ENCODE measurements at places on chromosomes 13 and 19.

GRCh38 chr19:2170219-2170618 lies 6.5 kb downstream of the DOT1L start:
- no peak for DNase-seq

DNA sequence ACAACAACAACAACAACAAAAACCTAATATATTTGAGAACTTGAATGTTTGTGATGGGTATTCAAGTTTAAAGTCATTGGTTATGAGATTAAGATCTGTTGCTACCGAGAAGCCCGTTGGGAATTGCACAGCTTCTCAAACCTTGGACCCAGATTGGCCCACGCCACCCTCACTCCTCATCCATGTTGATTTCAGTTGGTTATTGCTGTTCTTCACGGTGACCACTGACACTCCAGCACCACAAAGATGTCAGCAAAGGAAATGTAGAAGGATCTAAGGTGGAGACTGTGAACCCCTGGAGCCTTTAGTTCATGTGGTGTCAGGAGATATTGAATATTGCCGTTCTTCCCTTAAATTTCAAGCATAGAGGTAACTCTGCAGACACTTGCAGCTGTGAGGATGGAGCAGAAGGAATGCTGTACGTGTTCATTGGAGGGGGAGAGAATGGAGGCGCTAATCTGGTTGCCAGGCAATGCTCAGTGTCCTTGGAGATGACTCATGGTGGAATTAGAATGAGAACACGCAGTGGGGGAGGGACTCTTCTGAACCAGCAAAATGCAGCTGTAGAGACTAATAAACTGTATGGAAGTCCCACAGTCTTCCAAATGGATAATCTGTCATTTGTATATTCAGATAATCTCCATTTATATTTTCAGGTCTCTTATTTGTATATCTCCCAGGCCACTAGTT lies 20.8 kb upstream of the ZNF835 start:
- no peak for DNase-seq

DNA sequence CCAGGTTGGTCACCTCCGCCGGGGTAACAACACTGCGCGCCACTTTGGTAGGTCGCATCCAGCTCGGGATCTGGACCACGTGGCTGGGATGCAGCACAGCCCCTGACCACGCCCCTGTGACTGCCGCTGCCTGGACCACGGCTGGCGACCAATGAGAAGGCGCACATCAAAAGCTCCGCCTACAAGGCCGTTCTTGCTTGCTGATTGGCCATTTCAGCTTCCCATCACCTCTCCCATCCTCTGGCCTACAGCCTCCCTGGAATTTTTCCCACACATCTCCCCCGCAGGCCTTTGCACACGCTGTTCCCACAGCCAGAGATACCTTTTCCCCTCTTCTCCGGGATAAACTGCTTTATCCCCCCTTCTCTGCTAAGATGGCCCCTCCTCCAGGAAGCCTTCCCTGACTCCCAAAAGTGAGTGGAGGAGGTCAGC lies 12.5 kb upstream of the MAP1S start:
- no peak for DNase-seq

DNA sequence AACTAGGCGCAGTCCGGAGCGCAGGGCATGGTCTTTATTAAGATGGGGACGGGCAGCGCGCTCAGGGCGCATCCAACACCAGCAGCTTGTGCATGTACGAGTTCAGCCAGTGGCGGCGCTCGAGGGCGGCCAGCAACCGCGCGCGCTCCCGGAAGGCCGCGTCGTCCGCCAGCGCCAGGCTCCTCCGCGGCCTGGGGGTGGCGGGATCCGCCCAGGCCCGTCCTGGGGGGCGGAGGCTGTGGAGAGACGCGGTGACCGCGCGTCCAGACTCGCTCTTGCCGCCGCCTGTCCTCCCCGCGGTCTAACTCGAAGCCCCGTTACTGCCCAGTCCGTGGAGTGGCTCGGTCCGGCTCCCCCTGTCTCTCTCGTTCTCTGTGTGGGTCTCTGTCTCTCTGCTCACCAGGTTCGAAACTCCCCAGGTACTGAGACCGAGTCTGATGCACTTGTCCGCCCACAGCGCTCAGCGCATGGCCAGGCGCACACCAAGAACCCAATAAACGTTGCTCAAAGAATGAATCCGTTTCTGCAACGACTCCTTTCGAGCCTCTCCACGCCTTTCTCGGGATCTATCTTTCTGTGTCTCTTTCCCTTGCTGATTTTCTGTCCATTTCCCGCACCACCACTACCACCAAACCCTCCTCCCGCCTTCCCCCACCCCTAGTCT lies 702 bp downstream of the PTH2 start:
- no peak for DNase-seq

- DNase-seq: peak; percentile 70
Measured at GRCh38 chr19:18496167-18496979, 25.5 kb downstream of the ELL start.

DNA sequence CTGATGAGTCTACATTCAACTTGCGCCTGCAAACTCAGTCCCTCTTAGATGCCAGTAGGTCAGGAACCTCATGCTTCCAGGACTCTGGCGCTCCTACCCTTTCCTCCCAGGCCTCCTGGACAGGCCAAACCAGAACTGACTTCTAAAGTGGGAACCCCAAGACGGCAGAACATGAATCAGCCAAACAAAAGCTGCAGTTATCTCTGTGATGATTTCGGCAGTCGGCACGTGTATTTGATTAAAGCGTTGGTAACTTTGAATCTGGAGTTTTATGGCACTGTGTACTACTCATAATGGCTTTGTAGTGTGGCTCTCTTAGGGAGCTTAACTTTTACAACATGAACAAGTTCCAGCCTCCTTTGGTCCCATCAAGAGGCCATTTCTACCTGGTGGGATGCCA lies 13.7 kb downstream of the ACTN4 start:
- no peak for DNase-seq

- DNase-seq: no peak
Measured at GRCh38 chr19:11551603-11552235, 7.3 kb downstream of the ELOF1 start.

DNA sequence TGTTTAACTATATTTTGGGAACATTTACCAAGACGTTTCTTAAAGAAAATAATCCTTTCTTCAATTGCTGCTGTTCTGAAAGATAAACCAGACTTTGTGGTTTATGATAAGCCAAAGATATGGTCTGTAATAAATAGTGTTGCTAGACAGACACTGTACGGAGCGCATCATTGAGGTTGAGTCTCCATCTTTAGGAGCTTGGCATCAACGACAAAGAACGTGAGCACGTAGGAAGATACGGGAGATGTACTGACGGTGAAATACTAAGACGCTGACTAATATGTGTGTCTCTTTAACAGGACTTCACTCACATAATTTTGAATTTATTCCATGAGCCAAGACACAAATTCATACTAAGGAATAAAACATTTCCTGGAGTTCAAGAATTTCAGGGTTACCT lies 16.2 kb downstream of the TEX29 start:
- no peak for DNase-seq

- no peak for DNase-seq
Measured at GRCh38 chr19:16112778-16113177, 1.1 kb downstream of the RAB8A start.

- DNase-seq: no peak
Measured at GRCh38 chr13:110251193-110251819, 55.7 kb downstream of the COL4A1 start.

DNA sequence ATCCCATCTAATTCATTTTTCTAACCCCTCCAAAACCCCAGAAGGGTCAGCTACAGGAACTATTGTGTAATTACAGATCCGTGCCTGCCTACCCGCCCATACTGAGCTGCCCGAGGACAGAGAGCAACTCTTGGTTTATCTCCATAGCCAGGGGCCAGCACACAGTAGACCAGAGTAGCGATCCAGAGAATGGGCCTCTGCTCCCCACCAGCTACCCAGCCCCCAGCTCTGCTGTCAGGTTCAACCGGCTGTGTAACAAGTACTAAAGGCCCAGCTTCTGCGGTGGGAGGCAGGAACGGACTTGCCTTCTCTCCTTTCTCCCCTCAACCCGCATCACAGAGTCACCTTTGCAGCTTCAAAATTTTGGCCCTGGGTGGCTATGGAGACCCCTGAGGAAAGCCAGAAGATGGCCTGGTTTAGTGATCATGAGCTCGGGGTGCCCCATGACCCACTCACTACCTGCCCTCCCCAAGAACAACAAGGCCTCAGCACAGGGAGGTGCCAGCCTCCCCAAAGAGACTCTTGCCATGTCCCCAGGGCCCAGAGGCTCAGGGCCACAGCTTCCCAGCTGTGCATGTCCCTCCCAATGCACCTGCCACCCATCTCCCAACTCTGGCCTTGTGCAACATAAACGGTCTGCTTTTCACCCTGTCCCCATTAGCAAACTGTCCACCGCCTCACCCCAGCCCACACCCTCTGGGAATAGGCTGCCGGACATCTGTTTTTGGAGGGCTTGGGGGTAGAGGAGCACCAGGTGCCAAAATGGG lies 5.7 kb downstream of the CALM3 start:
- no peak for DNase-seq

GRCh38 chr13:100580045-100580444 lies 8.5 kb downstream of the GGACT start:
- no peak for DNase-seq

DNA sequence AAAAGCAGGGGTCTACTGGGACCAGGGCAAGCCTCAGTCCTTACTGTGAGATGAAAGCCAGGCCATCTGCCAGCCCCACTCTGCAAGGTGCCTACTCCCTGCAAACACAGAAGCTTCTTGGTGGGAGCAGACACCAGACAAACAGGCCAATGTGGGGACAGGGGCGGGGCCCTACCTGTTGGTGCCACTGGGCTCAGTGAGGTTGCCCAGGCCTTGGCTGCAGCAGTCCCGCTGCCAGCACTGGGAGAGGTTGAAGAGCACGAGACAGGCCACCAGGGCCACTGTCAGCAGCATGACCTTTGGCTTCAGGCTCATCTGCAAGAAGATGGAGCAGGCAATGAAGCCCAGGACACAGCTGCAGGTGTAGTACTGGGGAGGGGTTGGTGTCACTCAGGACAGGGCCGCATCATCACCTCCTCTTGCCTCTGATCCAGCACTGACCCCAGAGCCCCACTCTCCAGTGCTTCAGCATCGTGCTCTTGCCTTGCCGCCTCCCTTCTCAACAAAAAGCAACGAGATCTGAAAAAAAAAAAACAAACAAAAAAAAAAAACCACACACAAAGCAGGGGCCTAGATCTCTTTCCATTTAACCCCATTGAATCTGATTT lies 72.6 kb downstream of the NBEA start:
- DNase-seq: no peak

- no peak for DNase-seq
Measured at GRCh38 chr19:48568345-48568886, 16.4 kb downstream of the SULT2B1 start.
